Lower lobe of right lung (tissue), 2 donors: ENCODE measurements at places on chromosomes 1 and 21. TPM values are rescaled to one million over a fixed set of nuclear protein-coding genes. Genes with fewer than 3 reads are reported as not detected.

DNA sequence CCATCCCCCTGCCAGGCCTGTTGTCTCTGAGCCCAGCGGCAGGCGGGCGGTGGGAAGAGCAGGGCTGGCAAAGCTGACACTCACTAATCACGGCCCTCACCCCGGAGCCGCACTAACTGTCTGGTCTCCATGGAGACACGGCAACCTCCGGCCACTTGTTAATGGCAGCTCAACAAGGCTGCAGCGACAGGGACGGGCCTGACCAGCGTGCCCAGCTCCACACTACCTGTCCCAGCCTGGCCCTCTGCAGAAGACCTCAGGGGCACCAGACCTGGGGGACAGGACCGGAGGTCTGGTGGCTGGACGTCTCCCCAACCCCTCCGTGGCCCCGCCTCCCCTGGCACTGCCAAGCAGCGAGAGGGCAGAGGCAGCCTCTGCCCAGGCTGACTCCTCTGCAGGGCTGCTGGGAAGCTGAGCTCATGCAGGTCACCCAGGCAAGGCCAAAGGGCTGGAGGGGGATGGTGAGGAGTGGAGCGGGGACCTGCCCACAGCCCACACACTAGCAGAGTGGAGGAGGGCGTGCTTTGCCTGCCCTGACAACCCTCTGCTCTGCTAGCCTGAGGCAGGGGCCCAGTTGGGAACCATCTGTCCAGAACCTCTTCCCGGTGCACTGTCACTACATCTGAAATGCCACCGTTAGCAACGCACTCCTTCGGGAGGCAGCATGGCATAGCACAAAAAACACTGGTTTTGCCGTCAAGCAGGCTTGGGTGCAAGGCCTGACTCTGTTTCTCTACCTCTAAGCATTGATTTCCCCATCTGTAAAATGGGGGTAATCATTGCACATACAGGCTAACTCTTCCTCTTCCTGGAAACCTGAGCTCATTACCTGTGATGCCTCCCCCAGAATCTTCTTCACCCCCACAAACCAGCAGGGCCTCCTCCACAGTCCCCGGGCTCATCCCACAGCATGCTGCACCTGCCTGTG lies 29.6 kb upstream of the WASF2 start:
- DNase-seq, result no peak

DNA sequence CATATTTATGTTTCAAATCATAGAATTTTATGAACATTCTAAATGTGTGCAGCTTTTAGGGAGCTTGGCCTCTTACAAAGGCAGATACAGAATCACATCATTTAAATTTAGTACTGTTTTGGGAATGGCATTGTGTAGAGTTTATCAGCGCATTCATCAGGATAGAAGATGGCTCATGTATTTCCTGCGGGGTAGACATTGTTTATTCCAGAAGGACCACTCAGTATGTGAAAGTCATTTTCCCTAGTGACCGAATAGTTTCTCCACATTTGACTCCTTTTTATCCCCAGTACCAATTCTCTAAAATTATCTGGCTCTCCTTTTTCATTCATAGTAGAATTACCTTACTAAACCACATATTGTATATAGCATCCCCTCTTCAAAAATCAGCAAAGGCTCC lies 981.9 kb upstream of the ADGRL4 start:
- DNase-seq, result no peak

FABP3 gene
- 24.5 TPM for total RNA-seq

DNA sequence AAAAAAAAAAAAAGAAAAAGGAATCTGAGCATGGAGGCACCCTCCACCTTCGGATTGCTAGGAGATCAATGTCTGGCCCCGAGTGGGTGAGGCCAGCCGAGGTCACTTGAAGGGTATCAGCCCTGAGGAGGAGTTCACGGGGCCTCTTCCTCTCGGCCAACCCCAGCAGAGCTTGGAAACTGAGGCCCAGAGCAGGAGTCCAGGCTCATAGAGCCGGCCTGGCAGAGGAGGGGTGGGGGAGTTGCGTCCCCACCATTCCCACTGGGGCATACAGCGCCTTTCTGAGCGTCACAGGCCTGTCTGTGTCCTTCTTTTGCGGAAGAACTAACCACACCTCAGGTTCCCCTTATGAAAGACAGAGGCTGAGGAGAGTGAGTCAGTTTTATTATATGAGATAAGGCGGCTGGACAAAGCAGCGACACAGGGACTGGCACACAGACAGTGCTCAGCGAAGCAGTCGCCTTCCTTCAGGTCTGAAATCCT lies 17.1 kb upstream of the EPHA2 start:
- DNase-seq, result no peak

- no peak for DNase-seq
Measured at GRCh38 chr1:161137881-161138280, 5.4 kb upstream of the DEDD start.

GRCh38 chr1:153544453-153545066 lies 1.0 kb downstream of the S100A4 start:
- DNase-seq, result no peak

DNA sequence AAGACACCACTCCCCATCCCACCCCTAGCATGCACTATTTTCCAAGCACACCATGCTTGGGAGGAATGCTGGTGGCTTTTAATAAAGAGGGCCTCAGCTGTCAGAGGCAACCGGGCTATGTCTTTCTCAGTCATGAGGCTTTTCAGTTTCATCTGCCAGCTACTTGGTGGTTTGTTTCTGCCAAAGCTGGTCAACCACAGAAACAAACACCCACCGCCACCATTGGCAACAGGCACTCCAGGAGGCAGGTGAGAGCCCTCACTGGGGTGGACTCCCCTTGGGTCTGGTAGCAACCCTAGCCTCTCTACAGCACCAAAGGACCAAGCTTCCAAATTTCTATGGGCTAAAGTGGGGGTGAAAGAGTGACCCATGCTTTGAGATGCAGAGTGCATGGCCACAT lies 54.3 kb upstream of the CD1D start:
- no peak for DNase-seq

SPRR2A gene
- total RNA-seq, result not detected

AADACL4 gene
- not detected for total RNA-seq

DNA sequence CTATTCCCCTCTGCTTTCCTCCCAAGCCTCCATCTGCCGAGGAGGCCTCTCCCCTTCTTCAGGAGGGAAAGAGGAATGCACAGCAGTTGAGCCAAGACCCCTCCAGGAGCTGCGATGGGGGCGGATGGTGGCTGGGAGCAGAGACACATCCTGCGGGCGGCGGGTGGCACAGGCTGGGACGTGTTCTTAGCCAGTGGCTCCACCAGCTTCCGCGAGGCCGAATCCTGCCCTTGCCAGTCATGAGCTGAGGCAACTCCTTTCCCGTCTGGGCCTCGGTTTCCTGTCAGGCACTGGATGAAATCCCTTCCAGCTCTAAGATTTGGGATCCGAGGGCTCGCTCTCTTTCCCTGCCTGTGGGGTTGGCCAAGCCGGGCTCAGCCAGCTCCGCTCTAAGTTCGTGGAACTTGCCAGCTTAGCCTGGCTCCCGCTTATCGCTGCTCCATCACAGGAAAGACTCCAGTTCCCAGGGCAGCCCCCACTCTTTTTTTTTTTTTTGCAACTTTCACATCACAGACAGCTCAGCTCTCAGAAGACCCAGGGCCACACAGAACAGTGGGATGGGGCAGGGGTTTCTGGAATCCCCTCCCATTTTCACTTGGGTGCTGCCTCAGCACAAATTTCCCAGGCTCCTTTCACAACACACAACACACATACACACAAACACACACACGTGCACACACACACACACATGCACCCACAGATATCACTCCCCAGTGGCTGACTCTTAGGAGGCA lies 506 bp downstream of the MYOM3 start:
- DNase-seq, result peak; percentile 46

DNA sequence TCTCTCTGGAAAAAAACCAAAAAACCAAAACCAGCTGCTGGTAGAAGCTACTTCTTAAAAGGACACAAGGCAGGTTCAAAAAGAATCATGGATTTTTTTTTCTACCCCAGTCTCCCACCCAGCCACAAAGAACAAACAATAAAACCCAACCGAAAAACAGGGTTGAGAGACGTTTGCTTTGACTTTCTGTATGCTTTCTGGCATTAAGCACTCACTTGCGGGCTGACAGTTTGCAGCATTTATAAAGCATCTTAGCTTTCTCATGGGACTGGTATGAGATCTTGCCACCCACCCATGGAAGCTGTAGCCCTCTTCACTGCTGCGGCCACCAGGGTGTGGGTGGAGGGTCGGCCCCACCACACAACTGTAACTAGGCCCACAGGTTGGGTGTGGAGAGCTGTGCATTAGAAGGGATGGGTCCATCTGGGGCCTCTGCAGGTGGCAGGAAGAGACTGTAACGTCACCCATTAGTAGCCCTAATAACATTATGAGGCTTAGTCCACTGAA lies 165.7 kb downstream of the RHOU start:
- DNase-seq, result no peak

DNA sequence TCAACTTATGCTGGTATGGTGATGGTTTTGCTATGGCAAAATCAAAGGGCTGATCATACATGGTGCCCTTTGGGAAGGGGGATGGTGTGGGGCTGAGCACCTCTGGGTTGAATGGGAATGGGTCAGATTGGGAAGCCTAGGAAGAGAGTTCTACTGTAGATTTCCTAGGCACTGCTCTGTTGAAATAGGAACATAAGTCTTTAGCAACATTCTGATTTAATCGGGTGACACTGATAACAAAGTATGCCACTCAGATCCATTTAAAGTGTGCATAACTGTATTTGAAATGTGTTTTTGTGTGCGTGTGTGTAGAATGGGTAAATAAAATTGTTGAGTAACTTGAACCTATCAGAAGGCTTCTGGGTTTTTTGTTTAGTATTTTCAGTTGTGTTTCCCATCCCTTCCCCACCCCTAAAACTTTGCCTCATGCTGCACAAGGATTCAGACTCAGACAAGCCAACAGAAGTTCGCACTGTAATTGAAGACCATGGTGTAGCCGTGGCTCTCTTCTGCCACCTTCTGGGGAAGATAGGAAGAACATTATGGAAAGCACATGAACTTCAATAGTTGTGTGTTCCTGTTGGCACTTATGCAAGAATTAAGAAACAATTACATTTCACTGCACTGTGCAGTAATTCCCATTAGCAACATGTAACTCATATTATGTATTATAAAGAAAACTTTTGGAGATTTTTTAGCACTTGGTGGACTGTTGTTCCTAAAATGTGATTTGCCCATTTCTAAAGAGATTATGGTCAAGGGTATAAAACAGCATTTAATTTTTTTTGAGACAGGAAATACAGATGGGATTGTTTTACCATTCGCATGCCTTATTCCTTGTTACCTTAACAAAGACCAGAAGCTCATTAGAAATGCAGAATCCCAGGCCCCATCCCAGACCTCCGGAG lies 10.9 kb upstream of the C4BPB start:
- no peak for DNase-seq

SLC27A3 gene
- total RNA-seq, result 99.6 TPM

HES2 gene
- 6.4 TPM for total RNA-seq
